K562 (cell line): ENCODE measurements at places on chromosomes 1 and 21.

- no peak for DNase-seq
Observed at GRCh38 chr1:90039652-90040051, 44.7 kb downstream of the ZNF326 start.

GRCh38 chr1:3441410-3441847 lies 13.0 kb upstream of the ARHGEF16 start:
- no peak for DNase-seq

- DNase-seq, result peak; percentile 47
Observed at GRCh38 chr21:45098867-45099266, 24.5 kb downstream of the ADARB1 start.

DNA sequence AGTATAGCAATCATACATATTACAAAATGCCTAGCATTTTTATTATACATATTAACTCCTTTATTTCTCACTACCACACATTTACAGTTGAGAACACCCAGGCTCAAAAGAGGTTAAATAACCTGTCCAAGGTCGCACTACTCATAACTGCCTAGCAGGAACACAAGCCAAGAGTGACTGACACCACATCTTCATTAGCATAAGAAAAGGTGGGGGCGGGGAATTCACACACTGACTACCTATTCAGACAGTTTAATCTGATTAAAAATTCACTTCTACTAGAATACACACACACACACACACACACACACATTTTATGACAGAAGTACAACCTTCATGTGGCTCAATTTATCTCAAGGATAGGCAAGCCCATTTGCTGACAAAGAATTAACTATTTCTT lies 77.8 kb upstream of the CACHD1 start:
- no peak for DNase-seq

- DNase-seq, result no peak
Observed at GRCh38 chr1:31886866-31887265, 51.3 kb downstream of the PTP4A2 start.

GRCh38 chr21:39803393-39803792 lies 58.4 kb downstream of the IGSF5 start:
- no peak for DNase-seq

DNA sequence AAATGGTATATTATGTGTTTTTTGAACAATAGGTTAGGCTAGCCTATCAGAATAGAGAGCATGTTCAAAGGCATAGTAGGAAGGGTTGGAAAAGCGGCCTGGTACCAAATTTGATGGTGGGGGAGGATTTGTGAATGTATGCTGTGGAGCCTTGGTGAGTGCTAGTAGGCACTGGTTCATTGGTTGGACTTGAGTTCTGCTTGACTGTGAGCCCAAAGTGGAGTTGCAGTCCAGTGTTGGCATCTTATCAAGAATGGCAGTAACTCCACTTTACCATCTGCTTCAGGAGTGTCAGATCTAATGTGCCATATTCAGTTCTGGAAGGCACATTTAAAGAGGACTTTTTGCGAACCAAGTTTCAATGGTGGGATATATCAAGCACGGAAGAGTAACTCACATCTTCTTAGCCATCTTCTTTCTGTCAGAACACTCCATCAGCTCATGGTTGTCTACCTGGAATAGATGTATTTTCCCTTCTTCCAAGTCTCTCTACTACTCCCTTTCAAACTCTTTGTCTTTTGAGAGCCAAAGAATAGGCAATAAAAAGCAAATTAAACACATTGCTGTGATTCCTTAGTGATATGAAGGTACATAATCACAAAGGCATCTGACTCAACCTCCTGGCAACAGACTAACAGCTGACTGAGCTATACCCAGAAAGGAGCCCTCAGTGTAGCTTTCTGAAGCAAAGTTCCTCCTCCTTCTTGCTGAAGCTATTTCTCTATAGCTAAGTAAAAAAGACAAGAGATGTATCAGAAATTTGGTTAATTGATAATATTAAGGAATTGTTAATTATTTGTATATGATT lies 21.7 kb downstream of the LRRC8B start:
- no peak for DNase-seq

GRCh38 chr1:200856716-200857357 lies 15.9 kb upstream of the GPR25 start:
- DNase-seq, result no peak

GRCh38 chr1:9164919-9165318 lies 36.0 kb upstream of the GPR157 start:
- DNase-seq, result no peak

- no peak for DNase-seq
Observed at GRCh38 chr1:56561227-56562019, 17.9 kb downstream of the PLPP3 start.

GRCh38 chr1:230923176-230923575 lies 54.9 kb upstream of the C1orf198 start:
- DNase-seq, result no peak
